ENCODE measurements at places on chromosomes 2 and 18.

DNA sequence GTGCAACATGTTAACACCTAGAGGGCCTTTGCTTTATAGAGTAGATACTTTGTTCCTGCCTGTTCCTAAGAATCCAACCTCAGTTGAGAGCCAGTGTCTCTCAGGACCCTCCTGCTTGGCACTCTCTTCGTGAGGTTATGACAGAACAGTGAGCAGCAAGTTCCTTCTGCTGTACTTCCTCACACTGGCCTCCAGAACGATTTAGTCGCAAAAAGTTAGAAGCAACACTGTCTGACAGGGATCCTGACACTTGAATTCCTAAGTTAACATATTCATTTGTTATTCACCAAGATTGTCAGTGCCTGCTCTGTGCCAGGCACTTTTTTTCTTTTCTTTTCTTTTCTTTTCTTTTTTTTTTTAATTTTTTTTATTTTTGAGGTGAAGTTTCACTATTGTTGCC is 57.0 kb upstream of the ITM2C start:
- DNase-seq = no peak

DNA sequence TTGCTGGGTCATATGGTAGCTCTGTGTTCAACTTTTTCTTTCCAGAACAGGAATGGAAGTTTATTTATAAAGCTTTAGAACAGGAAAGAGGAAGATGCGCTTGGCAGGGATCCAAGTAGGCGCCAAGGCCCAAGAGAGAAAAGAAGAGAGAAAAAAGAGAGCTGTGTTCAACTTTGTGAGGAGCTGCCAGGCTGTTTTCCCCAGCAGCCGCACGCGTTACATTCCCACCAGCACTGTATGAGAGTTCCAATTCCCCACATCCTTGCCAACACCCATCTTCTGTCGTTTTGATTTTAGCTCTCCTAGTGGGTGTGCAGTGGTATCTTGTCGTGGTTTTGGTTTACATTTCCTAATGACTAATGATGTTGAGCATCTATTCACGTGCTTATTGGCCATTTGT is 51.4 kb downstream of the KCNF1 start:
- no peak for DNase-seq

GRCh38 chr2:190515687-190516086 is 18.8 kb downstream of the NEMP2 start:
- DNase-seq = no peak

- no peak for DNase-seq
Observed at GRCh38 chr2:217079165-217079564, 219.3 kb upstream of the TNP1 start.

DNA sequence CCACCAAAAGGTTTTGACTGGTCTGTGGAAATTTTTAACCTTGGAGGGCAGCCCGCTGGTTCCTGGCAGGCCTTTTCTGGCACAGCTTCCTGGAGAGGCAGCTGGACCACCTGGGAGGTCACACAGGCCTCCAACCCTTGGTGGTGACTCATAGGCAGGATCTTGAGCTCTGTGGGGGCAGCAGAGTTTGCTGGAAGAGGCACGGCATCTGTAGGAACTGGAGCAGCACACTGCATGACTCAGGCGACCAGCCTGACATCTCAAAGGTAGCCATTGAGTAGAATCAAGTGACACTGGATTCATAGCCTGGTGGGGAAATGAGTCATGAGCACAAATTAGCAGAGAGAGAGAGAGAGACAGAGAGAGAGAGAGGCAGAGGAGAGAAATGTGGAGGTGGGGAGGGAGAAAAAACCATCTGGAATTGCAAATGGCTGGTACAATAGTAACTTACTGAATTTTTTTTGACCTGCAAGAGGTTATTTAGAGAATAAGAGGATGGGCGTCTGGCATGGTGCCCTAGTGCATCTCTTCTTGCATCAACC is 57.4 kb downstream of the TRPM8 start:
- DNase-seq = no peak

- no peak for DNase-seq
Observed at GRCh38 chr2:197182668-197183067, 127.9 kb downstream of the ANKRD44 start.

DNA sequence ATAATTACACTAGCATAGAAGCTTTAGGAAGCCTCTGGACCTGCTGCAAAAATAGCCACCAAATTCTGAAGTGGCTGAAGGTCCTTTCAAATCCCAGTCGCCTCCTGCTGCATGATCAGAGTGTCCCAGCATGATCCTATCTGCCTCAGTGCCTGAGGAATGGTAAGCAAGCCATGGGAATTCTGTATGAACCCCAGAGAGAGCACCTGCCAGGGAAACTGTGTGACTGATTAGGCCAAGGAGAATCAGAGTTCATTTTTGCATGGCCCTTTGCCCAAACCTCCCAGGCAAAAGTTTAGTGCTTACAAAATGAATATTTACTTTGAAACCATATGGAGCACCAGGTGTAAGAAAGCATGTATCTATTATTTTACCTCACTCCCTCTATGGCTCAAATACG is 221.4 kb downstream of the ARL4C start:
- DNase-seq = no peak

DNA sequence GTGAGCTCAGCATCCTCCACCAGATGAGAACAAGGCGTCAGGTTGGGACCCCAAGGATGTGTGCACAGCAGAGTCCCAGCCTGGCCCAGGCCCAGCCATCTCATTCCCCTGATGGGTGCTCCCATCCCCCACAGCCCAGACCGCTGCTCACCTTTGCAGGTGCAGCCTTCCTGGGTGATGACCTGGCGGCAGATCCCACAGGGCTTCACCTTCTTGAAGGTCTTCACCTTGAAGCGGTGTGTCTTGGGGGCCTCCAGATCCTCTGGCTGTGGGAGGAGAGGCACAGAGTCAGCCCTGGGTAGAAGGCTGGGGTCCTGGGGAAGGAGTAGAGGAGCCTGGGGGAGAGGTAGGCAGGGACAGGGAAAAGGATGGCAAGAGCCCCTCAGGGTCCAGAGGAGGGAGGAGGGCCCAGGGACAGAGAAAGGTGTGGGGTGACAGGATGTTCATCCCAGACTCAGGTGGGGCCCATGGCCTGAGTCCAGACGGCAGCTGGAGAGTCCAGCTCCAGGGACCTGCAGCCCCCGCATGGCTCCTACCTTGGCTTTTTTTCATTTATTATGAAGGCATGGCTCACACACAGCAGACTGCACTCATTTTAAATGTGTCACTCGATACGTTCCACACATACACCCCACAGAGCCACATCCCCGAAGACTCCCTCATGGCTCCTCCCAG is 11.9 kb downstream of the TNS1 start:
- DNase-seq = no peak

- no peak for DNase-seq
Observed at GRCh38 chr2:283996-284794, 3.7 kb downstream of the ALKAL2 start.

GRCh38 chr2:220550995-220551700 is 923.7 kb downstream of the SLC4A3 start:
- no peak for DNase-seq

- DNase-seq = no peak
Observed at GRCh38 chr2:174624895-174625430, 27.4 kb upstream of the WIPF1 start.

- DNase-seq = no peak
Observed at GRCh38 chr18:3720159-3720558, 270.2 kb downstream of the TGIF1 start.

DNA sequence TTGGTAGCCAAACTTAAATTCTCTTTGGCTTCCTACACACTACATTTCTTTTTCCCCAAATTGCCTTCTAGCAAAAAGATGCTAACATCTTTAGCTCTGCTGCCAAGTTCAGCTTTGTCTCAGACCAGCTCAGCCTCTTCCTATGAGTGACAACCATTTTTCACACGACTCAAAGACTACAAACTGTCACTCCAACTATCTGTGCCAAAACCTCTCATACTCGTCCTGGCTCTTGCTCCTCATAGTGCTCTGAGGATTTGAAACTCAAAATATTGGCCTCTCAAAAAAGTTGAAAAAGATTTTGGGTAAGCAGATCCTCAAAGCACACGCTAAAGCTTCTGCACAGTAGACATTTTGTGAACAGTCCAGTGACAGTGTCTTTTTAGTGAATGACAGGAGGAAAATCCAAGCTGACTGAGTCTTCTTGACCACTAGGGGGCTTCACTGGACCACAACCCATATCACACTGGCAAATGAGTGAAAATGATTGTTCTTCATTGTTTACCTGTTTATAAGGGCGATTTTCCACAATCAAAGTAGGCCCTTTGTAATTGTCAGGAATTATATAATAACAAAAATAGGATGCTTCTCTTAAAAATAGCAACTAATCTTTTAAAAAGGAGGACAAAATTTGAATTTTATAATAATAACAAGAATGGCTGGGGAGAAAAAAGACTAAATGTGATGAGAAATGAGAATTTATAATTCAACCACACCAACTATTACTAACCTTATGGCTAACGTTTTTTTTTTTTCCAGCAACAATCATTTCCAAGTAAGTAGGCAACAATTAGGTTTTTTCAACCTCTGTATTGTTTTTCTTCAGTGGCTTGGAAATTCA is 85.5 kb upstream of the PGAP1 start:
- DNase-seq = no peak

GRCh38 chr18:44712025-44712424 is 31.3 kb downstream of the SETBP1 start:
- no peak for DNase-seq

DNA sequence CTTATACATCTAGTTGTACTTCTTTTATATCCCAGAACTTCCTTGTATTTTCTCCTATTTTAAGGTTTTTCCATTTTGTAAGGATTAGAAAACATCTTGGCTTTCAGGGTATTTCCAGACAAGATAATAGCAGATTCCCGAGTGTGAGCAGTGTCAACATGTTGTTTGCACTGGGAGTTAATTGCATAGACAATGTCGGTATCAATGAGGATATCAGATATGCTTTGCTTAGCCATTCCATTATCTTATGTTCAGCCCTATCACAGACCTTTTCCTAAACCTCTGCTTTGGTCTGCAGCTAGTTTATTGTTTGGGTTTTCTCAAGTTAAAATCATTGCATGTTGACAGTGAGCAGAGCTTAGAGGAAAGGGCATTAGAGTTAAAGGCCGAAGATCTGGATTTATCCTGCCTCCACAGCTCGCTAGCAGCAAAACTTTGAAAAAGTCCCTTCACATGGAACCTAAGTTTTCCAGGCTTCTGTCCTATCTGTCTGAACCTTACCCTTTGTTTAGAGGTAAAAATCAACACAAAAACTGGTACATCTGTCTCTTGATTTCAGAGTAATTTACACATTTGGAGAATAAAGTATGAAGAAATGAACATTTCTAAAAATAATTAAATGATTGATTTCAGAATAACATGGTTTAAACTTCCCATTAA is 355.4 kb downstream of the KIAA1328 start:
- DNase-seq = no peak

DNA sequence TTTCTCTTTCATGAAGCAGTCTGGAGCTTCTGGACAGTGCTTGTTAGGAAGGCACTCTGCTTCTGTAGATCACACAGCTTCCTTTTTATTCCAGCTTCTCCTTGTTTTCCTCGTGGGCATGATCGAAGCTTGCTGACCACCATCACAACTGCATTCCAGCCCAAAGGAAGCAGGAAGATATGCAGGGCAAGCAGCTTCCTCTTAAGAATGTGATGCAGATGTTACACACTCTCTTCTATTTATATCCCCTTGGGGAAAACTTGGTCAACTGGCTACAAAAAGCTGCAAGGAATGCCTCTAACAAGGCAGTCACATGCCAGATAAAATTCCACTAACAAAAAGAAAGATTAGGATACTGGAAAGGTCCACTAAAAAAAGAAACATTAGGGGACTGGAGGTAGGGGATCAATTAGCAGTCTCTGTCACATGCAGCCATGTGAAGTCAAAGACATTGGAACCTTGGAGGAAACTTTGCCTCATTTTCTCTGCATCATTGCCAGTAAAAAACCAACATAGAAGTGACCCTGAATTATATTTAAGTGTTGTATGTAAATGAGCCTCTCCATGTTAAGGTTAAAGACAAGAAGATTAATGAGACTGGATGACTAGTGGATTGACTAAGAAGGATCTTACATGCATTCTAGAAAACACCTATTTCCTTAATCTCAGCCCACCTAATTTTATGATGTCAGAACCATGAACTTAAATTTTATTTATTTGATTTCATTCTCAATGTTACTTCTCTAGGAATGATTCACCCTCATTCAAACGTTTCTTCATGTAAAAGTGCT is 98.3 kb downstream of the NAB1 start:
- no peak for DNase-seq

DNA sequence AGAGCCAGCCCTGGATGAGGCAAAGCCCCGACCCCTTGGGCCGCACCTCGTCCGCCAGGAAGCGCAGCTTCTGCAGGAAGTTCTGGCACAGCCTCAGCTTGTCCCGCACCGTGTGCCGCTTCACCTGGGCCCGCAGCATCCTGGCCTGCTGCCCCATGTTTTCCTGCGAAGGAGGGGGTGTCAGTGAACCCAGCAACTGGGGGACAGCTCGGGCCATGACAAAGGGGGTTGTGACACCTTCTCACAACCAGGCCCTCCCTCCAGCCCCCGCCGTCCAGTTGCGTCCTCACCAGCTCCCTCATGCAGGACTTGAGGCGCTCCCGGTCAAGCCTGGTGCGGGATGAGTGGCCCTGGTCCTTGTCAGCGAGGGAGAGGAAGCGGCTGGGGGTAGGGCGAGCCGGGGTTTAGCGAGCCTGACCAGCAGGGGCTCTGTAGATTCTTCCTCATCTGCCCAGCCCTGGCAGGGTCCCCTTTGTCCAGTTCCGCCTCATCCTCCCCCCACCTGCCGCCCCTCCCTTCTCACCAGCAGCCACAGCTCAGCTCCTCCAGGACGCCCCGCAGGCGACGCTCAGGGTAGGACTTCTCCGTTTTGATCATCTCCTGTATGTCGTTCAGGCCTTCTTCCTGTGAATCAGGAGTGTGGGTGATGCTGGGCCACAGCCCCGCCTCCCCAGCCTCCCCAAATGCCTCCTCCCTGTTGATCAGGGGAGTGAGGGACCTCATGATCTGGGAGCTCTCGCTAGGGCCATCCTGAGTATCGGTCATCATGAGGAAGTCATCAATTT is 606 bp downstream of the OTOF start:
- no peak for DNase-seq

DNA sequence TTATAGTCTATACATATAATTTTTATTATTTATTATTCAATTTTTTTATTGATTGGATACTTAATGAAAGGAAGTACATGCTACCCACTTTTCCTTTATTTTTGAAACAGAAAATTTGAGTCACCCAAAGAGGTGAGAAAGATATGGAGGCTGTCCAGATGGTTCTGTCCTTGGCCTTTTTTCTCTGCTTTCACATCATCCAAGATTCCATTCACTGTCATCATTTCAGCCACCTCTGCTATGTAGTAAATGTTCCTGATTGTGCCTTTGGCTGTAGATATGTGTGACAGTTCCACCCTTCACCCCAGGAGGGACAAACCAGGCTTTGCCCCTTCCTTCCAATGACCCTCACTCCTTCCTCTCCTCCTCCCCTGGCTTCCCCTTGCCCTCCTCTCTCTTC is 675.7 kb upstream of the ID2 start:
- no peak for DNase-seq

DNA sequence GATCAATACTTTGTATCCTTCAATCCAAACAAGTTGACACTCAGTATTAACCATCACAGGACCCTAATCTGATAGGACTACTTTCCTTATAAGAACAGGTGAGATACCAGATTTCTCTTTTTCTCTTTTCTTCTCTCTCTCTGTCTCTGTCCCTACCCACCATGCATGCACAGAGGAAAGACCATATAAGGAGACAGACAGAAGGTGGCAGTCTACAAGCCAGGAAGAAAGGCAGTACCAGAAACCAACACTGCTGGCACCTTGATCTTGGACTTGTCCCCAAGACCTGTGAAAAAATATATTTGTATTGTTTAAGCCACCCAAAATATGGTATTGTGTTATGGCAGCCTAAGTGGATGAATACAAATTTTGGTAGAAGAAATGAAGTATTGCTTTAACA is 156.2 kb upstream of the KCNH7 start:
- no peak for DNase-seq
